ENCODE measurements at places on chromosomes 2 and 18.

GRCh38 chr18:50465211-50466153 is 90.6 kb downstream of the SKA1 start:
- H3K27ac ChIP-seq, result no peak overlapping the region
- H3K36me3 ChIP-seq, result no peaks in the 10 kb centered on the region
- peaks cover 4% of the 10 kb centered on the region for H3K27me3 ChIP-seq

GRCh38 chr2:203798296-203799087 is 69.1 kb upstream of the CTLA4 start:
- no peaks in the 10 kb centered on the region for H3K27me3 ChIP-seq
- peaks cover 11% of the 10 kb centered on the region for H3K36me3 ChIP-seq
- H3K4me1 ChIP-seq, result peaks cover 53% of the 10 kb centered on the region

- no peak for DNase-seq
- H3K27ac ChIP-seq, result no peak overlapping the region
- H3K36me3 ChIP-seq, result no peaks in the 10 kb centered on the region
- no peaks in the 10 kb centered on the region for H3K27me3 ChIP-seq
- H3K4me1 ChIP-seq, result no peaks in the 10 kb centered on the region
Measured at GRCh38 chr2:132515010-132515409, 98.4 kb downstream of the GPR39 start.

GRCh38 chr2:1052771-1053191 is 102.1 kb downstream of the SNTG2 start:
- H3K36me3 ChIP-seq, result no peaks in the 10 kb centered on the region
- H3K27ac ChIP-seq, result no peak overlapping the region
- no peak overlapping the region for H3K4me3 ChIP-seq

- H3K4me1 ChIP-seq, result peaks cover 39% of the 10 kb centered on the region
- no peak for DNase-seq
- peak overlapping the region; percentile 76 for H3K4me3 ChIP-seq
- peak overlapping the region; percentile 94 for H3K27ac ChIP-seq
Measured at GRCh38 chr18:50969448-50969847, 1.6 kb downstream of the ELAC1 start.

DNA sequence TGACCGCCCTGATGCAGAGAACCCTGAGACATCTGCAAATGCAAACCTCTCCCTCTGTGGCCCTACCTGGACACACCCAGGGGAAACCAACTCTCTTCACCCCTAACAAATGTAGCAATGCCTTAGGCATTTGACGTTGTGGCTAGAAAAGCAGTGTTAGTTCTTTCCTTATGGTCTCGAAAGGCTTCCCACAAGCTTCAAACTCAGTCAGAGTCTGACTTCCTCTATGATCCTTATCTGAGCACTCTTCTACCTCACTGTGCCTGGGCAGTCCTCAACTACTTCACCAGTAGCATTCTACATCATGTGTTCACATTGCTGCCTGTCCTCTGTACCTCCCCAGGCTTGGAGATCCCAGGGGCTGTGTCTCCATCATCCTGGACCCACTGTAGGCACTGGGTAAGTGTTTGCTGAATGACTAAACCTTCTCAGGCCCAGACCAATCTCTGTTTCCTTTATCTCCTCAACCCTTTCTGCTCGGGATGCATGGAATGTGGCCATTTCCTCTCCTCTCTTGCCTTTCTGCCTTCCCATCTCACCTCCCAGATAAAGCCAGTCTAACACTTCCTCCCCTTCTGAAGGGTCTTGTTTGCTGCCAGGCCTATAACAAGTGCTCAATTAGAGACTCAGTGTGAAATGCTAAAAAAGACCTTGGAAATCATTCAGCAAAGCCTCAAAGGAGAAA is 91.7 kb upstream of the ACAA2 start:
- H3K4me3 ChIP-seq, result no peak overlapping the region
- H3K4me1 ChIP-seq, result peaks cover 4% of the 10 kb centered on the region
- no peaks in the 10 kb centered on the region for H3K36me3 ChIP-seq
- no peak overlapping the region for H3K27ac ChIP-seq
- DNase-seq, result no peak

GRCh38 chr2:237760506-237761502 is 37.8 kb upstream of the RBM44 start:
- peaks cover 76% of the 10 kb centered on the region for H3K36me3 ChIP-seq
- H3K4me1 ChIP-seq, result peaks cover 4% of the 10 kb centered on the region
- DNase-seq, result no peak
- H3K4me3 ChIP-seq, result no peak overlapping the region

DNA sequence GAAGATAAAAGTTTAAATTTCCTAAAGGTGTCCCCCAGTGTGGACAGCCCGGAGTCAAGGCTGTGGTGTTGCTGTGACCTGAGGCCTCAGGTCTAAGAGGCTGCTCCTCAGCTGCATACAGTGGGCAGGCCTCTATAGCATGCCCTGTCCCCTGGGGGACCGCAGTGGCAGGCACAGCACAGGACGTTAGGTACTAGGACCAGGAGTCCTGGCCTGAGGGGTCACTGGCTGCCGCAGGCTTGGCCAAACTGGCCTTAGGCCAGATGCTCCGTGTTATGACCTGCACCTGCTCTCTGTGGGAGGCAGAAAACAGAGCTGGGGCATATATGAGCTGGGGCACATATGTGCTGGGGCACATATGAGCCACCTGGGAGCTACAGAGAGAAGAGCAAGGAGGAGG is 21.2 kb upstream of the MAL start:
- H3K27me3 ChIP-seq, result no peaks in the 10 kb centered on the region
- no peak overlapping the region for H3K27ac ChIP-seq
- H3K4me3 ChIP-seq, result no peak overlapping the region
- no peaks in the 10 kb centered on the region for H3K4me1 ChIP-seq

GRCh38 chr2:121260370-121261154 is 24.4 kb downstream of the TFCP2L1 start:
- no peak for DNase-seq
- H3K27me3 ChIP-seq, result peaks cover 5% of the 10 kb centered on the region
- no peak overlapping the region for H3K4me3 ChIP-seq
- H3K36me3 ChIP-seq, result no peaks in the 10 kb centered on the region
- no peak overlapping the region for H3K27ac ChIP-seq

Measured in activated CD4-positive, alpha-beta T cell treated with anti-CD3 and anti-CD28 coated beads for 36 hours (primary cell).